ENCODE measurements at places on chromosomes 6 and 20.

GRCh38 chr6:137982418-137983189, 115.5 kb downstream of the TNFAIP3 start:
- DNase-seq, result no peak

DNA sequence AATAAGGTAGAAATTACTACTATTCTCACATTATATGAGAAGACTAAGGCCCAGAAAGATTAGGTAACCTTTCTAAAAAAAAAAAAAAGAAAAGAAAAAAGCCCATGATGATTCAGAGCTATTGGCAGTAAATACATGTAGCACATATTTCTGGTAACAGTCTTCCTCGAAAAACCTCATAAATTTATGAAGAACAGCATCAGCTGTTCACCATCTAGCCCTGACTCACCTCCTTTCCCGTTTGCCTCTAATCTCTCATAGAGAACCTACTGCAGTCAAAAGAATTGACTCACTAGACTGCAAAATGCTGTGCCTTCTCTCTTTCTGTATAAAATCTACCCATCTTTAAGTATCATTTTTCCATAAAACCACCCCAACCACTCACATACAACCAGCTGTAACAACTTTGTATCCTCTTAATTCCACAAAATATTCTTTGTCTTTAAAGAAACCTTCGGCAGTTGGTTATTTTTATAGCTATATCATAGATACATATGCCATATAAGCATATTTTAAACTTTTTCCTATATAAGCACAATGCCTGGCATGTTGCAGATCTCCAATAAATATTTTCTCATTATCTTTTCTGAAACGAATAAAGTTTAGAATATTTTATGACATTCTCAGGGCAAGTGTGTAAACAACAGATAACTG, 152.7 kb upstream of the ENPP5 start:
- DNase-seq, result peak; percentile 28

DNA sequence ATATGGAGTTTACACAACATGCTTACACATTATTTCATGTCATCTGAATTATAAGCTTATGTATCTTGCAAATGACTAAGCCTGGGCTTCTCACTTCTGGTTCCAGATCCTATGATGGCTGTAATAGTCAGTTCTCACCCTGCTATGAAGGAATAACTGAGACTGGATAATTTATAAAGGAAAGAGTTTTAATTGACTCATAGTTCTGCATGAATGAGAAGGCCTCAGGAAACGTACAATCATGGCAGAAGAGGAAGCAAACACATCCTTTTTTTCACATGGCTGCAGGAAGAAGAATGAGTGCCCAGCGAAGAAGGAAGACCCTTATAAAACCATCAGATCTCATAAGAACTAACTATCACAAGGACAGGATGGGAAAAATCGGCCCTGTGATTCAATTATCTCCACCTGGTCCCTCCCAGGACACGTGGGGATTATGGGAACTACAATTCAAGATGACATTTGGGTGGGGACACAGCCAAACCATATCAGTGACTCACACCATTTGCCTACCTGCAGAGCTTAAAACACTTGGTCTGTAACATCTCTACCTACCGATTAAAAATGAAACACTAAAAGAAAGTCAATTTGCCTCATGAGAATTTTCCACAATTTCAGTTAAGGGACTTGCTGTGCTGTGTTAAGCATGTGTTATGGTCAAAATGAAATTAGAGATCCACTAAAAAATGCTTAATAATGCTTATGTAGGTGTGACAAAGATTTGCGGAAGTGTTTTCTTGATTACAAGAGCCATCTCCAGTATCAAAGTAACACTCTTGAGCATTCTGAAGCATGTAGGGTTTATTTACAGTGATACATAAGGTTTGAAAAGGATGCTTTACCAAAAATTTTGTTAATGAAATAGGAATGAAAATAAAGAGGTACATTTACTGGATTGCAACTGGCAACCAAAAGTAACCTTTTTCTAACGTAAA, 2.2 kb upstream of the RWDD1 start:
- peak; percentile 64 for DNase-seq

- DNase-seq, result peak; percentile 61
Observed at GRCh38 chr6:151379933-151380847, 11.2 kb downstream of the ZBTB2 start.

DNA sequence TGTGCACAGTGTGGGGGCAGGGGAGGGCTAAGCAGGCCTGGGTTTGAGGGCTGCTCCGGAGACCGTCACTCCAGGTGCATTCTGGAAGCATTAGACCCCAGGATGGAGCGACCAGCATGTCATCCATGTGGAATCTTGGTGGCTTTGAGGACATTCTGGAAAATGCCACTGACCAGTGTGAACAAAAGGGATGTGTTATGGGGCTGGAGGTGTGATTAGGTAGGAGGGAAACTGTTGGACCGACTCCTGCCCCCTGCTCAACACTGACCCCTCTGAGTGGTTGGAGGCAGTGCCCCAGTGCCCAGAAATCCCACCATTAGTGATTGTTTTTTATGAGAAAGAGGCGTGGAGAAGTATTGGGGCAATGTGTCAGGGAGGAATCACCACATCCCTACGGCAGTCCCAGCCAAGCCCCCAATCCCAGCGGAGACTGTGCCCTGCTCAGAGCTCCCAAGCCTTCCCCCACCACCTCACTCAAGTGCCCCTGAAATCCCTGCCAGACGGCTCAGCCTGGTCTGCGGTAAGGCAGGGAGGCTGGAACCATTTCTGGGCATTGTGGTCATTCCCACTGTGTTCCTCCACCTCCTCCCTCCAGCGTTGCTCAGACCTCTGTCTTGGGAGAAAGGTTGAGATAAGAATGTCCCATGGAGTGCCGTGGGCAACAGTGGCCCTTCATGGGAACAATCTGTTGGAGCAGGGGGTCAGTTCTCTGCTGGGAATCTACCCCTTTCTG, 44.0 kb upstream of the TTPAL start:
- no peak for DNase-seq

DNA sequence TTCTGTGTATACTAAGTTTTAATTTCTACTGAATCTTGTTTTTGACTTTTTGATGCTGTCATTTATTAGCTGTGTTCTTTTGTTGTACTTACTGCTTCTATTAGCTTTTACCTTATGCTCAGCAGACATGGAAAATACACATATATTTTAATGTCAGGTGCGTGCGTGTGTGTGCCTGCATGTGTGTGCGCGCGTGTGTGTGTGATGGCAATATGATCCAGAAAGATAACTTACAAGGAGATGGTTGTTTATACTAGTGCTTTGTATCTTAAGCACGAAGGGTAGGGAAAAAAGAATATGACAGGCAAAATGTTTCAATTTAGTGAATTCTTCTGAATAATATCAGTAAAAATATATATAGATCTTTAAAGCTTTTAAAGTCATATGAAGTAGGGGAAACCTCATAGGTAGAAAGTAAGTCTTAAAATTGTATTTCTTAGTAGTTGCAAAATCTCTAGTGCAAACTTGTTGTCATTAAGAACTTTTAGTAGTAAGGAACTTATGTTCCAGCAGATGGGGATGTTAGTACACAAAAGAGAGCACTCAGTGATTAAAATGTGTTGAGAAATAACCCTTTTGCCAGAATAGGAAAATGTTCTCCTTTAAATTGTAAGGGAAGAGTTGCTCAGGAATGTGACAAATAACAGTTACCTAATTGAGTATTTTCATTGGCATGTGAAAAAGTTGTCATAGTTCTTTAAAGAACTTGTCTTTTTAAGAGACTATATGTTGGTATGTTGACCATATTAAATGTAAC, 13.2 kb downstream of the QKI start:
- DNase-seq, result peak; percentile 73

DNA sequence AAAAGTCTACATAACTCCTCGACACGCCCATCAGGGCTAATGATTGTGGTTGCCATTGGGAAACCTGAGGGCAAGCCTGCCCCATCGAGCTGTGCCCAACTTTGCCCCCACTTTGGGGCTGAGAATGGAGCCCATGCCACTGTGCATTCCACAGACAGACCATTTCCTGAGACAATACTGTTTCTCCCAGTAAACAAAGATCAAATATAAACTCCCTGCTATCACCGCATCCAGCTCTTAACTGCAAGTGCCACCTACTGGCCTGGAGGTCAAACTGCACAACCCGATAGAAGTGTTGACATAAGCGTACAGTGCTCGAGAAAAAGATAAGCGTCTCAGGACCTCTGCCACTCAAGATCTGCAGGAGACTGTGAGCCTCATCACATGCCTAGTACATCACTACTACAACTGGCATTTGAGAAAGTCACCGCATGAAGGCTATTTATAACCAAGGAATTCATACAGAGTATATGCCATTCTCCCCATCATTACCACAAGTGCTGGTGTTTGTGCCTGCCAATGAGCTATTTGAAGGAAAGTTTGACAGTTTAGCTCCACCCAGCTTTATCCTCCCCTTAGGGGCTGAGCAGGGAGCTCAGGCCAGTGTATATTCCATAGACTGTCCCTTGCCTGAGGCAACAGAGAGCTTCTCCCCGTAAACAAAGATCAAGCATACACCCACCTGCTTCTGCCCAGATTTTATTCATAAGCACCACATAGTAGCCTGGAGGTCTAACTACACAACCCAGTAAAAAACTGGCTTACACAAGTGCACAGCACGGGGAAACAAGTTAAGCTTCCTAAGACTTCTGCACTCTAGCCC, 4.5 kb upstream of the DEFB126 start:
- peak; percentile 8 for DNase-seq

DNA sequence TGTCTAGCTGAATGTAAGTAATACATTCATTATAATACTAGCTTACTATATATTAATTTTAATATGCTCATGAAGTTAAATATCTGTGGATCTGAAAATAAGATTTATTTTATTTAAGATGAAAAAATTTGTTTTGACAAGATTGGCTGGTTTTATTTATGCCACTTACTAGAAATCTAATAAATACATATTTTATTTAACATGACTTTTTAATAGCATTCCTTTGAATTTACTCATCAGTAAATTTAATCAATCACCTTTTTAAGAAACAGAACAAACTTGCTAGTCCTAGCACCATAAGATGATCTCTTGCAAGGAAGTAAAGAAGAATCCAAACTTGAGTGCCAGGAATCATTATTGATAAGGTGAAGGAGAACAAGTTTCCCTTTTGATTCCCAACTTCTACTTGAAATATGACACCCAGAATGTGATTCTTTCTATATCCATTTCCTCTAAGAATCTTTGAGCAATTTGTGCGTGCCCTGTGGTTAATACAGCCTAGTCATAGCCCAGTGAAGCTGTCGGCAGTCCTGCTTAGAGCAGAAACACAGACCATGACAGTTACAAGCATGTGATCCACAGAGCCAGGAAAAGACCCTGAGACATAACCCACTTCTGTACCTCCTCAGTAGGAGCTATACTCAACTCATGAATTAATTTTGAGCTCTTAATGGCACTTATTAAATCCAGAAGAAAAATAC, 282.3 kb upstream of the QKI start:
- DNase-seq, result no peak

- no peak for DNase-seq
Observed at GRCh38 chr6:117149324-117149723, 116.0 kb upstream of the VGLL2 start.

GRCh38 chr6:170441316-170441715, 111.8 kb downstream of the PSMB1 start:
- no peak for DNase-seq

DNA sequence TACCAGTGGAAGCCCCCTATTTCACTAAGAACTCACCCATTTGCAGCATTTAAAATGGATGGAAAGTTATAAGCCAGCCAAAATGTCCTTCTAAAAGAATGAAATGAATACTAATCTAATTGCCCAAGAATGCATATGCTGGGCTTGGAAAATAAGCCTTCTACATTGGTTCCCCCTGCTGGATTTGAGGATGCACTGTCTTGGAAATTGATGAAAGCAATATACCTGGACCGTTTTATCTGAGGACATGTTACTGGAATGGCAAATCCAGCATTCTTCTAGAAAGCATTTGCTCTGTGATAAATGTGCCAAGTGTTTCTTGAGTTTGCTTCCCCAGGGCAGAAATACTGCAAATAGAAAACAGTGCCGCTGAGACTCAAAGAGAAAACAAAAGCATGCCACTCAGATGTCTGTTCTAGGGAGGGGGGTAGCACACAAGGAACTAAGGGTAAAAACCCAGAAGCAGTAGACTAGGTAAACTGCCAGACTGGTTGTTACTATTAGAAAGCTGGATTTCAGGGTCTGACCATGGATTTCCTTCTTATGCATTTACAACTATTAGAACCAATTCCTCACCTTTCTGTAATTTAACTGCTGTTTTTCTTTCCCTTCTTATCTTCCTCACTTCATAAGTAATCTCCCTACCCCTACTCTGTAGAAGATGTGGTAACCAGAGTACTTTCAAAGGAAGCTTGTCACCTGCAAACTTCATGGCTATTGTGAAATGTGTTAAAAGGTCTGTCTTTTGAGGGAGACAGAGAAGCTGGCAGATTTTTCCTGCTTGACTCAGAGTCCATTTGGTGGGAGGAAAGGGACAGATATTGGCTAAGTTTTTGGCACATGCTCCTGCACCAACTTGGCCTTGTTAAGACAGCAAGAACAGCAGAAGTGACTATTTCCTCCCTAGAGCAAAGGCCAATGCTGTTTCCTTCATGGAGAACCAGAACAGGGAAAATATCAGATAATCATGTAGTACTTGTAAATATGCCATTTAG, 642.6 kb downstream of the KIF16B start:
- DNase-seq, result peak; percentile 38

DNA sequence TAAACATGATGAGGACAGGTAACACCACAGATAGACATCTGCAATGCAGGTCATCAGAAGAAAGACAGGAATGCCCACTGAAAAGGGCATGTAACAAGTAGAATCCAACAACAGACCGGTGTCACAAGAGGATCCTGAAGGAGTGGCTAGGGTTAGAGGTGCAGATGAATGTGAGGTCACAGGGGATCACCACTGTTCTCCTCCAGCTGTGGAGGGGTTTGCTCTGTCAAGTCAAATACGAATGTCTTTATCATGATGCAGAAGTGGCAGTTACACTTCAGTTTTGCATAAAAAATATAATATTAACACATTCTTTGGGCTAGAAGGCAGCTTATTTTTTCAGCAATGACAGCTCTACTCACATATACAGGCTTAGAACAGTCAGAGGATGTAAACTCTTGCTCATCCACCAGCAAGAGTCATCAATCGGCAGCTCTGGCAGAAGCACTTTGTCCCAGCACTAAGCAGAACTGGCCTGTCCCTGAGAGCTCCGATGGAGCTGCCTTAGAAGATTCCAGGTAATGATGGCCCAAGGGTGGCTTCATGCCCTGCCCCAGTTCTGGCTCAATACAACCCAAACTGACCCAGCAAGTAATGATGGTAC, 130.4 kb upstream of the TRAF3IP2 start:
- DNase-seq, result no peak

DNA sequence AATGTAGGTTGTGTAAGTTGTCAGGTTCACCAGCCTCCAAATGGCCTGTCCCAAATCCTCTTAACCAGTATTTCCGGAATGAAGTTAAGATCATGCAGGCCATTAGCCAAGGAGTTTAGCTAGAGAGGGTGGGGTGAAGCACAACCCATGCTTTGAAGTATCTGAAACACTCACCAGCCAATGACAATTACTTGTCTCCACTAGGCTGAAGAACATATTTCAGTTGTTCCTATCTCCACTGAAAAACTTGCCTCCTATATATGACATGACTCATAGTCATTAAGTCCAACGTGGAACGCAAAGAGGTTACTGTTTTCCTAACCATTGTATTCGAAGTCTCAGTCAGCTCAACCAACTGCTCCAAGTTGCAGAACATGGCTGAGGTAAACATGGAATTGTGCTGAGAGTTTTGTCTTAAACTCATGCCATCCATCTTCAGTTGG, 37.4 kb upstream of the TNFAIP3 start:
- no peak for DNase-seq
